Karpas-422 (cell line): ENCODE measurements at places on chromosomes 7 and 10.

GRCh38 chr7:156167987-156168386 is 355.7 kb upstream of the SHH start:
- no peak for DNase-seq

- no peak for DNase-seq
Measured at GRCh38 chr7:54189330-54189729, 352.8 kb upstream of the VSTM2A start.

DNA sequence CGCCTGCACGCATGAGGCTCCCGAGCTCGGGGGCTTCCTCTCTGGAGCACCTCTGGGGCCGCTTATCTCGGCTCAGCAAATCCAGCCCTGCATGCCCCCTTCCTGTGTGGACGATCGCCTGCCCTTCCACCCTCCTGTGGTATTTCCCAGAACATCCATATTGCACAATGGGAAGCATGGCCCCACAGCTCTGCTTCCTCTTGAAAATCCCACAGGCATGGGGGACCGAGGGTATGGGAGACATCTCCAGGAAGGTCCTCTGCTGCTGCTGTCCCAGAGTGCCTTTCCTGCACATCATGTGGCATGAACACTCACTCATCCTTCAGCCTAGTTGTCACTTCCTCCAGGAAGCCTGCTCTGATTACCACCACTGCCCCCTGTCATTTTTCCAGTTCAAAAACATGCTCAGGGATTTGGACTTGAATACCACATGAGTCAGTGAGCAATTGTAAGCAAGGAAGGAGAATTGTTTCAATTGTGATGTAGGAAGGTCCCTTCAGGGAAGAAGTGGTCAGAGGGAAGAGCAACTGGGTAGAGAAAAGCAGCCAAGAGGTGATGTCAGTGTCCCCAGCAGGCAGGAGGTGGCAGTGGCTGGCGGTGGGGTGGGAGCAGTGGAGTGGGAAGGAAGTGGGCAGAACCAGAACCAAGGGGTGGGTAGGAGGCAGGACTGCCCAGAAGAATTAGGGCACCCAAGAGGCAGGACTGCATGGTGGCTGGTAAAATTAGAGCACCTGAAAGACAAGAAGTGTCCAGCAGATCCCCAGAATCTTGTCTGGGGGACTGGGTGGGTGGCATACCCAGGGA is 67.5 kb upstream of the ZMIZ1 start:
- no peak for DNase-seq

DNA sequence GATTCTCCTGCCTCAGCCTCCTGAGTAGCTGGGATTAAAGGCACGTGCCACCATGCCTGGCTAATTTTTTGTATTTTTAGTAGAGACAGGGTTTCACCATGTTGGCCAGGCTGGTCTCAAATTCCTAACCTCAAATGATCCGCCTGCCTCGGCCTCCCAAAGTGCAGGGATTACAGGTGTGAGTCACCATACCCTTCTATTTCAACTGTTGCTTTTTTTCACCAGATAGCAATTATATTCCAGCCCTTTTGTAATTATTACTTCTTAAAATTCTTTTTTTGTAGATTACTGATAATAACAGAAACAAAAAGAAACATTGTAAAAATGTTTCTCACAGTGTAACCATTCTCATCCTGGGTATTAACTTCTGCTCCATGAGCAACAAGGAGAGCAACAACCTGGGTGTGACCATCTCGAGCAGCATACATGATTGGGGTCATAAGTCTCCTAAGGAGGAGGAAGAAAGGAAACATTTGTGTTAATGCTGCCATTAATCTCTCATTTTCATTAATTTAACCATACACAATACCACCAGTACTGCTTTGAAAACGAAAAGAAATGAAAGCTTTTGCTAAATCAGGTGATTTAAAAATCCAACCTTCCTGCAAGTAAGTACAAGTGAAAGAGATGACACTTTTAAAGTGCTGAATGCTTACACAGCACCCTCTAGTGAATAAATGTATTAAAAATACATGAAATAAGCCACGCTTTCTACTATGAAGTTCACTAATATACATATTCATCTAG is 41.8 kb downstream of the ASZ1 start:
- peak; percentile 58 for DNase-seq

DNA sequence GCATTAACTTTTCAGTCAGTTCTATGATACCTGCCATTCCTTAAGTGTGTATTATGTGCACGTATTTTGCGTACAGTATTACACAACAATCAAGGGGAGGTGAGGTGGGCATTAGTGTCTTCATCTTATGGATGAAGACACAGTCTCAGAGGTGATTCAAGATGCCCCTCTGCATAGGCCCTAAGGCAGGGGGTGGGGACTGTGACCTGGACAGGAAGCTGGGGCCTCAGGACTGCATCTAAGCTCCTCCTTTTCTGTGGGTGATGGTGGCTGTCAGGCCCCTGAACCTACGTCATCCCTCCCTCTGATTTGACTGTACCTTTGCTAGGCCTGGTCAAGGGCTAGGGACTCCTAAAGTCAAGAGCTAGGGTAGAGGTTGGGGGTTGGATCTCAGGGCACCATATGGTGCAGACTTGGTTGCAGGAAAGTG is 38.9 kb downstream of the HK1 start:
- DNase-seq: peak; percentile 88

- DNase-seq: peak; percentile 88
Measured at GRCh38 chr7:22356701-22357310, at the start of gene RAPGEF5. Gene RAPGEF5 (minus strand): TSS chr7:22357154. CDS start chr7:22357060, 94 bp downstream.

- DNase-seq: peak; percentile 79
Measured at GRCh38 chr10:80453842-80454512, at the start of gene TSPAN14. Gene TSPAN14 (plus strand): TSS chr10:80454310. CDS start chr10:80489234, 34,924 bp downstream.

DNA sequence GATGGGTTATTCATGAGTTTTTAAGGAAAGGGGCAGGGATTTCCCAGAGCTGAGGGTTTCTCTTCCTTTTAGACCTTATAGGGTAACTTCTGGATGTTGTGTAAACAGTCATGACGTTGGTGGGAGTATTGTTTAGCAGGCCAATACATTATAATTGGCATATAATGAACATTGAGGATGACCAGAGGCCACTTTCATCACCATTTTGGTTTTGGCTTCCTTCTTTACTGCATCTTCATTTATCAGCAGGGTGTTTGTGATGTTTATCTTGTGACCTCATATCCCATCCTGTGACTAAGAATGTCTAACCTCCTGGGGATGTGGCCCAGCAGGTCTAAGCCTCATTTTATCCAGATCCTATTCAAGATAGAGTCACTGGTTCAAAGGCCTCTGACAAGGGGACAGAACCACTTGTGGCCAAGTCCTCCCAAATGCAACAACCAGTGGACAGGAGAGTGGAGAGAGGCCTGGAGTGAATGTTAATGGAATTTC is 77.3 kb upstream of the RPA3 start:
- no peak for DNase-seq

- no peak for DNase-seq
Measured at GRCh38 chr7:131281266-131282048, 46.2 kb upstream of the MKLN1 start.

- no peak for DNase-seq
Measured at GRCh38 chr10:23065181-23065948, 30.0 kb upstream of the MSRB2 start.

GRCh38 chr7:80533287-80533686 is 21.4 kb upstream of the GNAT3 start:
- DNase-seq: no peak

GRCh38 chr10:100184840-100185239 is 989 bp downstream of the ERLIN1 start:
- DNase-seq: peak; percentile 73

- DNase-seq: peak; percentile 74
Measured at GRCh38 chr10:86411281-86411841, 44.8 kb upstream of the GRID1 start.

- no peak for DNase-seq
Measured at GRCh38 chr7:41219276-41219675, 483.6 kb downstream of the INHBA start.

DNA sequence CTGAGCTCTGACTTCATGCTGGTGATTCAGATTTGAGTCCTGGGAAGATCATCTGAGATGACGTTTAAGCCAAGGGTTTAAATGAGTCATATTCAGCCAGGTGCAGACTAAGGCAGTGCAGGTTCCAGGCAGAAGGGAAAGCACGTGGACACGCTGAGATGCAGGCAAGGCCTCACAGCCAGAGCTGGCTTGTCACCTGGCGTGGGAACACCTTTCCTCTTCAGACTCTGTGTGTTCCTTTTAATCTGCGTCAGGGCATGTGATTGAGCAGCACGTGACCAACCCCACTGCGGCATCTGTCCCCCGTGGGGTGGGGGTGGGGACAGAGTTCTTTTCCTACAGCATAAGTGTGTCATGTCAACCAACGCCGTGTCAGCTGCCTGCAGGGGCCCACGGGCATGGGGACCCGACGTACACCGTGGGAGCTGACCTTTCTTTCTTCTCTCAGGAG is 10.7 kb upstream of the IDI2 start:
- DNase-seq: no peak

GRCh38 chr7:64869121-64869725 is 33.9 kb upstream of the ZNF273 start:
- no peak for DNase-seq
